ENCODE measurements at places on chromosomes 11 and 22.

GRCh38 chr11:100574894-100575769 is 112.0 kb upstream of the ARHGAP42 start:
- no peak for DNase-seq

- DNase-seq, result no peak
These were observed 15.8 kb downstream of the MARK2 start for GRCh38 chr11:63854696-63855095.

- DNase-seq, result no peak
These were observed 333.1 kb downstream of the CTTN start for GRCh38 chr11:70731271-70732022.

DNA sequence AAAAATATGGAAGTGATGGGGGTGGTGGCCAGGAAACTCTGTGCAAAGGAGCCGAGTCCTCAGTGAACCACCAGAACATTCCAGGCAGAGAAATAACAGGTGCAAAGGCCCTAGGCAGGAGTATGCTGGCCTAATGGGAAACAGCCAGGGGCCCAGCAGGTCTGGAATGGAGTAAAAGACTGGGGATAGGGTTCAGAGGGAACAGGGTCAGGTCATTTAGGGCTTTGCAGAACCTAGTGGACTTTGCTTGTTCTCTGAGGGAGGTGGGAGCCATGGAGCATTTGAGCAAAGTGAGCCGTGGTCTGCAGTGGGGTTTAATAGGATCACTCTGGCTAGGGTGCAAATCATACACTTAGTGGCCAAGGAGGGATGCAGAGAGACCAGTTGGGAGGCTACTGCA is 8.7 kb downstream of the CRYBB3 start:
- no peak for DNase-seq

GRCh38 chr22:41245917-41246499 is 5.3 kb upstream of the CHADL start:
- DNase-seq, result no peak

DNA sequence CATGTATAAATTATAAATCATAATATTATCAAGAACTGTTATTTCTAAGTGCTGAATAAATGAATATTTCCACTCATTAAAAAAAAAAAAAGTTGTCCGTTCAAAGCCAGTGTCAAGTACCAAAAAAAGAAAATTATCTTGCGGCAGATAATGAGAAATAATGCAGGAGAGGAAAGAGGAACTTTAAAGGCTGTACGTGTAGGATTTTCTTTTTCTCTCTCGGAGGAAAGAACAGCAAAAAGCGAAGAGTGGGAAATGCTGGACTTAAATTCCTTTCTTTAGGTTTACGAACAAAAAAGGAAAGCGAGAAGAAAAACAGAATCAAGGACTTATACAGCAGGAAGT is 999 bp upstream of the CCDC83 start:
- DNase-seq, result no peak

DNA sequence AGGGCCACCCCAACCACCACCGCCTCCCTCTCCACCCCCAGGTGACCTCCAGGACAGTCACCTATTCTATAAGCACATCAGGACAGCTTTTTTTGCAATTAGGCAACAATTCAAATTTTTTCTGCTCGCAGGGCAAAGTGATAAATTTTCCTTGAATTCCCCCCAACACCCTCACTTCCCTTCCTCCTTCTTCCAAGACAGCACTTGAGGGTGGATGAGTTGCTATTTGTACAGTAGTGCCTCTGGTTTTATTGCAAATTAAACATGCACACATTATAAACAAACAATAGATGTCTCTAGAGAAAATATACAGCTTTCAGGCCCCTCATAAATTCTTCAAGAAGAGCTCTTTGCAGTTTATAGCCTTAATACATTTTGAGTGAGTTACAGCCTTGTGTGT is 80.9 kb upstream of the USP47 start:
- DNase-seq, result no peak

DNA sequence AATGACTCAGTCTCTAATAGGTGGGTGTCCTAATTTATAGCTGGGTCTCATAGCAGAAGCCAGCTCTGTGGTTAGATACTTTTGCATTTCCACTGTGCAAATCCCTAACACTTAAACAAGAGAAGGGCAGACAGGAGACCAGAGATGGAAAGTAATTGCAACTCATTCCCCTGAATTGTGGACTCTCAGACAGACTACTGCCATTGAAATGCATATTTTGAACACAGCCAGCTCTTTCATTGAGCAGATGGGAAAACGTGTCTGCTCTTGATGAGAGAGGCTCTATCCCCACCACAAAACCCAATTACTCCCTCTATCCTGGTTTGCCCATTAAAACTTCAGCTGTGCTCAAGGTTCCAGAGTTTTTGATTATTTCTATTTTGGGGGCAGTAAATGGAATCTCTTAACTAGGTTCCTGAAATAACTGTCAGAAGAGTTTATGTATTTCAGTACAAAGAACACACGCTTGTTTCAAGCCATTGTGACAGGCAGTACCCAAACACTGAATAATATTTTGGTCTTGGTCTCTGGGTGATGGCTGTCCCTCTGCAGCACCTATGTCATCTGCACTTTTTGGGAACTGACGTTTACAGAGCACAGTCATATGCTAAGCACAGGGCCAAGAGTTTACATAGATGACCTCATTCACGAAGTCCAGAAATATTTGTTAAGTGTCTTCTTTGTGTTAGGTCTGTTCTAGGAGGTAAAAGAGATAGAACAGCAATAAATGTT is 41.7 kb downstream of the FAM227A start:
- no peak for DNase-seq

- DNase-seq, result no peak
These were observed 417.3 kb downstream of the SHANK2 start for GRCh38 chr11:70834984-70835560.

GRCh38 chr11:33910296-33910957 is 18.6 kb upstream of the LMO2 start:
- no peak for DNase-seq
